Effector CD4-positive, alpha-beta T cell (primary cell): ENCODE measurements at places on chromosomes 5 and 9.

DNA sequence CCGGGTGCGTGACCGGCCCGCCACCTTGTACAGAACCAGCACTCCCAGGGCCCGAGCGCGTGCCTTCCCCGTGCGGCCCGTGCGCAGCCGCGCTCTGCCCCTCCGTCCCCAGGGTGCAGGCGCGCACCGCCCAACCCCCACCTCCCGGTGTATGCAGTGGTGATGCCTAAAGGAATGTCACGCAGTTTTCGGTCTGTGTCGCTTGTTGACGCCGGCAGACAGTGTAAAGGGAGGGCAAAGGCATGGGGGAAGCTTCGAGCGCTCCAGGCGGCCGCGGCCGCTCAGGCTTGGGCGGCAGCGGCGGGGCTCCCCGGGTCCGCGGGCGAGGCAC is 1.3 kb downstream of the LRRC26 start:
- no peak for DNase-seq

DNA sequence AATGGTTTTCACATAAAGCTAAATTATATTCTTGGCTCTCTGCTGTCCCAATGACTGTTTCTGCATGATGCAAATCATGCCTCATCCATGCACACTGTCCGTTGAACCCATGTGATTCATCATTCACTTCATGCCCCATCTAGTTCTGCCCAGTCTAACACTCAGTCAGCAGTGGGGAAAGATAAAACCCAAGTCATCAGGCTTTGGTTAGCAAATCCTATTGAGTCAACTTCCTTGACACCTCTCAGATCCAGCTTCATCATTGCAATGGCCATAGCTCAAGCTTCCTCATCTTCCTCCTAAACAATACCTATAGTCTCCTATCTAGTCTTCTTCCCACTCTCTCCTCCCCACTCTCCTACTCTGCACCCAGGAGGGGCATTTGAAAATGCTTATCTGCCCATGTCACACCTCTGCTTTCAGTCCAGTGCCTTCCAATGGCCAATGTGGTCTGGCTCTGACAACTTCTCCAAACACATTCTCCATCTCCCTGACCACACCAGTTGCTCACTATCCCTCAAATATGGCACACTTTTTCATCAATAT is 266.0 kb upstream of the TRIM32 start:
- no peak for DNase-seq

GRCh38 chr9:127540664-127541041 is 71.4 kb upstream of the STXBP1 start:
- no peak for DNase-seq

DNA sequence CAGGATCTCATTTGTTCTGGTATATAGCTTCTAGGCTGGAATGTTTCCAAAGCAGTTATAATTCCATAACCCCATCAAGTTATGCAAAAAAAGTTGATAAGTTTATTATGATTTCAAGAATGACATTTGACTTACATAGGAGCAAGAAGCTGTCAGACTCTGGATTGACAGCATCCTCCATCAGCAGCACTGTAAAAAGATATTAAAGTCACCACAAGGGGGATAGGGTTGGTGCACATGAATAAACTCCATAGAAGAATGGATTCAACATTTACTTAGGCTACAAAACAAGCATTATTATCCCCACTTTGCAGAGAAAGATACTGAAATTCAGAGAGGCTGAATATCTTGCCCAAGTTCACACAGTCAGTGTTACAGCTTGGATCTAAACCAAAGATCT is 208.9 kb upstream of the SLC30A5 start:
- no peak for DNase-seq

DNA sequence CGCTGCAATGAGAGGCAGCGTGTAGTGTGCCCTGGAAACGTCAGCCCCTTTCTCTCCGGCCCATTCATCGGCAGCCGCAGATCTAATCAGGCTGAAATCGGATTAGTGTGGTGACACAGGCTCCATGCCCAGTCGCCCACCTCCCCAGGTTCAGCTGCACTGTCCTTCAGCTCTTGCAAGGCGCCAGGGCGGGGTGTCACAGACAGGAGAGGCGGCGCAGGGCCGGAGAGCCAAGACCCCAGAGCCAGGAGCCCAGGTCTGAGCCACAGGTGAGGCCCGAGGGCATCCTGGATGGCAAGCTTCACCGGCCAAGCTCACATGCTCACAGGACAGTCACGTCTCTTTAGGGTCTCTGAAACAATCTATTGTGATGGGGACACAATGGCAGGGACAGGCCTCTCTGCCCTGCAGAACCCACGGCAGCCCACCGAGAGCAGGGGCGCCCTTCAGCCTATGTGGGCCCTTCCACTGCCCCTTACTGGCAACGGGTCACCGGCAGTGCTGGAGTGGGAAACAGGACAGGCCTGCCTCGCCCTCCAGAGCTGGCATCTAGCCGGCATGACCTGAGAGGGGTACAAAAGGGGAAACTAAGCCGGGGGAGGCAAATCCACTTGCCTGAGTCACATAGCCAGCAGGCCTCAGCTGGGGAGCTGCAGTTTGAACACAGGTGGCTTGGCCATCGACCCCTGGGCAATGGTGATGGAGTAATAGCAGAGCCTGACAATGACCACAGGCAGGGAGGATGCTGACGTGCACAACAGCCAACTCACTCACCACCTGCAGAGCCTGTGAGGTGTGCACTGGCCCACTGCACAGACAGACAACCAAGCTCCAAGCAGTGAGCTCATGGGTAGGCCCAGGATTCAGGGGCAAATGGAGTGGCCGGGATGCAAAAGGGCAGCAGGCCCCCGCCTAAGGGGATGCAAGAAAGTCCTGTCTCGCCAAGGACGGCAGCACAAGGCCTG is 48.1 kb downstream of the VAV2 start:
- DNase-seq = no peak

GRCh38 chr9:84330246-84330645 is 10.3 kb downstream of the SLC28A3 start:
- no peak for DNase-seq

GRCh38 chr5:110769000-110769681 is 30.3 kb downstream of the SLC25A46 start:
- DNase-seq = no peak

- DNase-seq = no peak
Observed at GRCh38 chr5:40378396-40379177, 301.1 kb upstream of the PTGER4 start.

- no peak for DNase-seq
Observed at GRCh38 chr5:44783634-44784315, 25.0 kb upstream of the MRPS30 start.

GRCh38 chr9:136975644-136976043 is 1.7 kb upstream of the PTGDS start:
- no peak for DNase-seq

GRCh38 chr9:130713286-130713960 is 19.8 kb downstream of the EXOSC2 start:
- no peak for DNase-seq

DNA sequence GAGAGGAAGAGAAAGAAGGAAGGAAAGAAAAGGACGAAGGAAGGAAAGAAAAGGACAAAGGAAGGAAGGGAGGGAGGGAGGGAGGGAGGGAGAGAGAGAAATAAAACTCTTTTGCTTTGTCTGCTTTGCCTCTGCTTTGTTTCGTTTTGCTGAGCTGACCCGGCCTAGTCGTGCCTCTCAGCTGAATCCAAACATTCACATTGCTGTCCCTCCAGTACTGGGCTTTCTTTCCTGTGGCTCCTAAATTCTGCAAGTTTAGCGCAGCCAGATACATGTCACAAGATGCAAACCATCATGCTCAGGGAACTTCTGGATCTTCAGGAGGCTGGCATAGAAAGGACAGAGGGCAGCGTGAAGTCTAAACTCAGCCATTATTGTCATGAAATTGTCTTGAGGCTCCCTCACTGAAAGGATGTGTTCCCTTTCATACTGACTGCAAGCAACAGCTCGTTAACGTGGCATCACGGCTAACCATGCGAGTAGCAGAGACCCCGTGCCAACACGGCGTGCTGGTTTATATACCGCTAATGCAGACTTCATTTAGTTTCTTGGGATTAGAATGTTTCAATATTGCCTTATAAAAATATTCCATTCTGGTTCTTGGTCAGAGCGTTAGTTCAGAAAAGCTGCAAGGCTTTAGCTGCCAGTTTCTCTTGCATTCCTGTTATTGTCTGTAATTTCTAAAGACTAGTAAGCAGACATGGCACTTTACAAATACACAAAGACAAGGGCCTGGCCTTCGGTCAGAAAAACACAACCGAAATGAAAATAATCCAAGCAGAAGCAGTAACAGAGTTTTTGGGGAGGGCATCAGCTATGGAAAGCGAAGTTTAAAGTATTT is 94.2 kb downstream of the TMEM174 start:
- DNase-seq = no peak

- no peak for DNase-seq
Observed at GRCh38 chr5:168159425-168159824, 132.0 kb upstream of the WWC1 start.

DNA sequence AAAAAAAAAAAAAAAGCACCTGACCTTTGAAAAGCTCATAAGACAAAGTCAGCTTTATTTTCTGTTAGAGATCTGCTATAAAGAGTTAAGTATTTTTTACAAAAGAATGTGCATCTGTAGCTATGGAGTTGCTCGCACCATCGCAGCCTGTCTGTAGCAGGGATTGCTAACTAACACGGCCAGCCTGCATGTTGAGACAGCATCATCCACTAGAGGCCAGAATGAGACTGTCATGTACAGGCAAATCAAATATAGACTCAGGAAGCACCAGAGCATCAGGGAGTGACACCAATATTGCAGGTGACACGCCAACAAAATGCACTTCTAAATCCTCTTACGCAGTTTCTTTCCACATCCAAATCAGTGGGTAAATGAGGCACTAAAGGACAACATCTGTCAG is 136.3 kb upstream of the RASEF start:
- DNase-seq = no peak

DNA sequence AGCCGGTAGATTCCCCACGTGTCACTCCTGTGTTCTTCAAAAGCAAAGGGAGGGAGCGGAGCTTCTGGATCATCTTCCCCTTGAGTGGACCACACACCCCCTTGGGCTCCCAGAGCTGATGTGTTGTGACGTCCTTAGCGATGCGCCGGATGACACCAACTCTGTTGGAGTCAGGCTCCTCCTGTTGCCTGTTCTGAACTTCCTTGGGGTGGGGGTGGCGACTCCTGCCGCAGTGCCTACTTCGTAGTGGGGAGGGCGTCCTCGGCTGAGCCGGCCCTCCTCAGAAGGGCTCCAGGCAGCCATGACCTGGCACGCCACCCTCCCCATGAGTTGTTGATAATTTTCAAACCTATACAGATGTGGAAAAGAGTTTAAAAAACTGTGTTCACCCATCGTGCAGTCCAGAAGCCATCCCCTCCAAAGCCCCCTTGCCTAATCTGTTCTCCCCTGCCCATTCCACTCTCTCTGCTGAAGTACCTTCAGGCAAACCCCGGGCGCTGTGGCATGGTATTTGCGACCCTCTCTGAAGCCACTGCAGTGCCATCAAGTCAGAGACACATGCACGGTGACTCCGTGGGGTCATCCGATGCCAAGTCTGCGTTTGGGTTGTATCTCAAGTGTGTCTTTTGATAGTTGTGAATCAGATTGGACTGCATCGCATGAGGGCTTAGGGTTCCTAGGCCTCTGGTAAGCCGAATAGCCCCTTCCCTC is 16.7 kb downstream of the EXOC3 start:
- DNase-seq = no peak
